ENCODE measurements at places on chromosomes 13 and 19.

DNA sequence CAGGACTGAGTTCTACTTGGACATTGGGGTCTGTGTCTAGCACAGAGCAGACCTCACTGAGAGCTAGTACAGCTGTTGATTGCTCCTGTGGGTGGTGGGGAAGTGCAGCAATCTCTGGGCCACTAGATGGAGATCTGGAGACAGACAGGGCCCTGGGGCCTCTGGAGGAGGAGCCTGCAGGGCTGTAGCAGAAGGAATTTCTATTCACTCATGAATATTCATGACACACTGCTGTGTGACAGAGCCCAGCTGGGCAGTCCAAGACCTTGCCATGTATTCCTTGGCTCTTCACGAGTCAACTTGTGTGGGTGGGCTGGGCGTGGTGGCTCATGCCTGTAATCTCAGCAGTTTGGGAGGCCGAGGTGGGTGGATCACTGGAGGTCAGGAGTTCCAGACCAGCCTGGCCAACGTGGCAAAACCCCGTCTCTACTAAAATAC is 37.5 kb downstream of the SUGP2 start:
- DNase-seq = peak; percentile 71

DNA sequence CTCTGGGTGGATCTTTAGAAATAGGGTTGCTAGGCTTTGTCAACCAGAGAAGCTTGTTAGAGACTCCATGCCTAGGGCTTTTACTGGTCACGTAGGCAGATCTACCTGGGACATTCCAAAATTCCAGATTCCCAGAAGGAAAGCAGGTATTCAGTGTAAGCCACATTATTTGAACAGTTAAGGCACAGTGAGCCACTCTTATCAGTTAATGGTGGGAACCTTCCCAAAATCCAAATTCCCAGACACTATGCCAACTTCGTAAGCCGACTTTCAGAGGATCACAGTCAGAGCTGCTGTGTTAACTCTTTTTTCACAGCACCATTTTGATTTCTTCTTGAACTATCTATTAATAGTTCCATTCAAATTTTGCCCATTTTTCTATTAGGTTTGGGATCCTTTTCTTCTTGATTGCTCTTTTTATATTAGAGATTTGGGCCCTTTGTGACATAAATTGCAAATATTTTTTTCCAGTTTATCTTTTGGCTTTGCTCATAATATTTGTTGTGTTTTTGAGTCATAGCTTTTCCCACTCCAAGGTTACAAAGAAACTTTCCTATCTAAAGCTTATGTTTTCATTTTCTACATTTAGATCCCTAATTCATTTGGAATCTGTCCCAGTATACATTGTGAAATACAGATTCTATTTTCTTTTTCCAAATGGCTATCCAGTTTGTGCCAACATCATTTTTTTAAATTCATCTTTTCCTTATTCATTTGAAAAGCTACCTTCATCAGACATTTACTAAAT is 77.3 kb downstream of the DHRS12 start:
- DNase-seq = no peak

GRCh38 chr19:39350156-39350555 is 7.9 kb downstream of the SAMD4B start:
- no peak for DNase-seq

GRCh38 chr19:12093777-12094176 is 29.2 kb downstream of the ZNF844 start:
- DNase-seq = no peak

DNA sequence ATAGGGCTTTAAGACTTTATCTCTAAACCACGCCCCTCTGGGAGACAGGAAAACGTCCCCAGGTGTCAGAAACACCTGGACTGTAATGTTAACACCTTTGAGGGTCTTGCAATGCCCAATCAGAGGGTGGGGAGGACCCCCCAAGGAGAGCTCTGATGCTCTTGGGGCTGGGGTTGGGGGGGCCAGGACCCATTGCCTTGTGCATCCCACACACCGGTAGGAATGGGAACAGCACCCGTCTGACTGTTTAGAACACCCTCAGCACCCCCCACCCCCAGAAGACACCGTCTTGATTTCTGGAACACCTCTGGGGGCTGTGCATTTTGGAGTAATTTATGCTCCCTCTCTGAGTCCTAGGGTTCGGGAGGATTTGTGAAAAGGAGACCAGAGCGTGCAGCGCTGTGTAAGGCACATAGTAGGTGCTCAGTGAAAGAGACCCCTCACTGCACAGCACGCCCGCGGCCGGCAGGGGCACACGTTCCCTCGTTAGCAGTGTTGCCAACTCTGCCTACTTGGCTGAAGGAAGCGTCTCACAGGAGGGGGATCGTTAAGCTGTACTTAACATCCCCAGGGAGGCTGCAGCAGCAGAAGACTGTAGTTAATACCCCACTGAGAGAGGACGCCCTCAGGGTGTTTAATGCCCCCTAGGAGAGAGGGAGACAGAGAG is 2.8 kb upstream of the ERFL start:
- DNase-seq = no peak

- DNase-seq = no peak
Measured at GRCh38 chr13:70634893-70635292, 526.6 kb upstream of the KLHL1 start.

DNA sequence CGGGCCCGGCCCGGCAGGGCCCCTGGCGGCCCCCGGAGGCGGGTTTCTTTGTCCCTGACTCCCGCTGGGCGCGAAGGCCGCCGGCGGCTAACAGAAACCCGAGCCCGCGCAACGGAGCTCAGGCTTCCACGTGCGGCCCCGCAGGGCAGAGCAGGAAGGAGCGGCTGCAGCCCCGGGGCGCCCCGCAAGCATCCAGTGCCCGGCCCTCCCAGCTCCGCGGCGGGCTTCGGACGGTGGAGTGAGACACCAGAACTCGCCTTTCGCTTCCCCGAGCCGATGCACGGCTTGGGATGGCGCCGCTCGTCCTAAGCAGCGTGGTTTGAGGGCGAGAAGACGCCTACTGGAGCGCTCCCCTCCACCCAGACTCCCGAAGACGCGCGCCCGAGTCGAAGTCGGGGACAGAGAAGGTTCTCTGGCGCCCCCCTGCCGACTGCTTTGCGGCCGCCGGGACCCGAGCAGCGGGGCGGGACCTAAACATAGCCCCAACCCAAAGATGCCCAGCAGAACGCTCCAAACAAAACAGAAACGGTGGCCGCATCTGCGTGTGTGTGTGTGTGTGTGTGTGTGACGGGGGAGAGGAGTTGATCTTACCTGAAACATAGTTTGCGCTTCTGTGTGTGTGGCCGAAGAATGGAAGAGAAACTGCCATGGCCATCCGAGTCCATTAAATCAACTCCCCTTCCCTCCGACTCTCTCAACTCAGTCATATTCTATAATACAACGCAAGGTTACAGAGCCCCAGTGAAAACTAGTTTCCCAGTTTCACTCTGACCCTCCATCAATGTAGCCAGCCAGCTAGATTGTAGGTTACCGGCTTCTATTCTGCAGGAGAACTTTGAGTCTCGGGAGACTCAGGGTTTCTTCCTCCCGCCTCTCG is 629 bp upstream of the FGF9 start:
- no peak for DNase-seq

GRCh38 chr13:73189776-73190175 is 131.0 kb downstream of the KLF5 start:
- no peak for DNase-seq

- DNase-seq = no peak
Measured at GRCh38 chr19:45151821-45152503, 8.8 kb downstream of the NKPD1 start.

- no peak for DNase-seq
Measured at GRCh38 chr13:33838647-33839046, 20.7 kb downstream of the RFC3 start.

DNA sequence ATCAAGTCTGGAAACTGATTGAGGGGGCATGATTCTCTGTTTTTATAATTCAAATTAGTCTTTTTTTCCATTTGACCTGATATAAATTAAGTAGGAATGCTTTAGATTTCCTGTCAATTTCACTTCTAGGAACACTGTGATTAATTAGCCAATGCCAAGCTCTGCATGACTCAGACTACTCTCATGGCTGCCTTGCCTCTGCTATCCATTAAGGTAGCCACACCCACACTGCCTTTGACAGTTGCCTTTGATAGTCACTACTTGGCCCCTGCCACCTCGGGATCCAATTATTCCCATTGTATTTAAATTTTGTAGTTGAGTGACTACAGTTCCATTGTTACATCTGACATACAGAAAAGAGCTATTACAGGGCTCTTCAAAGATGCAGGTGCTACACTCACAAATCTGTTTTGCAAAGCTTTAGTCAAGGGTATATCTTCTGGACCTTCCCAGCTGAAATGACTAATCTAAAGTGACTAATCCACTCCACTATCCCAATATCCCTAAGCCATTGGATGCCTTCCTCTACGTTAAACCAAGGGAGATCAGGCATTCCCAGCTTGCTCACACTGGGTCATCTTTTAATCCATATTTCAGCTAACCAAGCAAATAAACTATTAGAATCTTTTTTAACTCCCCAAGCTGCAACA is 1193.1 kb upstream of the MIR17HG start:
- no peak for DNase-seq

DNA sequence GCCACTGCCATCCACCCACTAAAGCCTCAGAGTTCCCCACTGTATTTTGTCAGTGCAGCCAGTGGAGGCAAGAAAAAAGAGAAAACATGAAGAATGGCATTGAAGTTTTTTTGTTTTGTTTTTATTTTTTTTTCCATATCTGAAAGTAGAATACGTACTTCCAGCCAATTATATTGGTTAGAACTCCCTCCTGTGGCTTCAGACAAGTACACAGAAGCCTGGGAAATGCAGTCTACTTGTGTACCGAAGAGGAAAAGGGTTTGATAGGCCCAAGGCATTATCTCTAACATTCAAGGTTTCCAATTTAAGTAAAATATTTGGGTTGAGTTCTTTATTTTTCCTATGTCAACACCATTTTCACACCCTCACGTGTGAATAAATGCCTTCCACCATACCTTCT is 696.2 kb upstream of the GPC6 start:
- no peak for DNase-seq

DNA sequence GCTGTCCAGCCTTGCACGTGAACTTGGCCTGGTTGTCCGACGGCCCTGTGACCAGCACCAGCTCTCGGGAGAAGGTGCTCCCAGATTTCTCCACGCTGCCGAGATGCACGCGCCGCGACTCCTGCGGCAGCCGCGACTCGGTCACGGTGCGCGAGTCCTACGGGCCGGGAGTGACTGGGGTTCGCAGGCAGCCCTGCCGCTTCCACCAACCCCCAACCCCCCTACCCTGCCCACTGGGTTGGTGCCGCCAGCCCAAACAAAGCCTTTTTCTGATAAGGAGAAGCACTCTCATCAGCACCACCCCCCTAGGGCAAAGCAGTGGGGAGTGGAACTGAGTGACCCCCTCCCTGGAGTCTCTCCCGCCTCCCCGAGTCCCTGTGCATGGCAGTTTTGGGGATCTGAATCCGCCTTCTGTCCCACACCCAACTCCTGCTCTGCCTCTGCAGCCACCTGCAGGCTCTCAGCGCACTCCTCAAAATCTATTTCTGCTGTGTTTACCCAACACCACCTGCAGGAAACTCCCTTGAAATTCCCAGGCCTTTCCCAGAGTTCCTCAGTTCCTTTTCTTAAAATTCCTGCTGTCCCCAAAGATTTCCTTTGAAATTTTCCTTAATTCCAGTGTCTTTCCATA is 6.2 kb downstream of the NPHS1 start:
- DNase-seq = no peak

- no peak for DNase-seq
Measured at GRCh38 chr19:45110851-45111266, 17.9 kb downstream of the PPP1R37 start.

DNA sequence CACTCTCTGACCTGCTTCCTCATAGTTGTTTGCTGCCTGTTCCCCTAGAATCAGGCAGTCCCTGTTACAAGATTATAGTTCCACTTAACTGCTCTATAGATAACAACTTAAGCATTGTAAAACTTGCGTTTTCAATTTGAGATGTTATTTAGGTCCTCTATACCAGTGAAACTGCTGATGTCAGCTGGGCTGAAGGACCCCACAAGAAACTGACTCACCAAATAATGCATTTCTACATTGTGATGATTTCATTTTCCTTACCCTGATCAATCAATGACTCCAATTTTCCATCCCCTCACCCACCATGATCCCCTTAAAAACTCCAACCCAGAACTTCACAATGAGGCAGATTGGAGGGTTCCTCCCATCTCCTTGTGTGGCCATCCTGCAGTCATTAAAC is 280.7 kb downstream of the SLITRK1 start:
- no peak for DNase-seq

DNA sequence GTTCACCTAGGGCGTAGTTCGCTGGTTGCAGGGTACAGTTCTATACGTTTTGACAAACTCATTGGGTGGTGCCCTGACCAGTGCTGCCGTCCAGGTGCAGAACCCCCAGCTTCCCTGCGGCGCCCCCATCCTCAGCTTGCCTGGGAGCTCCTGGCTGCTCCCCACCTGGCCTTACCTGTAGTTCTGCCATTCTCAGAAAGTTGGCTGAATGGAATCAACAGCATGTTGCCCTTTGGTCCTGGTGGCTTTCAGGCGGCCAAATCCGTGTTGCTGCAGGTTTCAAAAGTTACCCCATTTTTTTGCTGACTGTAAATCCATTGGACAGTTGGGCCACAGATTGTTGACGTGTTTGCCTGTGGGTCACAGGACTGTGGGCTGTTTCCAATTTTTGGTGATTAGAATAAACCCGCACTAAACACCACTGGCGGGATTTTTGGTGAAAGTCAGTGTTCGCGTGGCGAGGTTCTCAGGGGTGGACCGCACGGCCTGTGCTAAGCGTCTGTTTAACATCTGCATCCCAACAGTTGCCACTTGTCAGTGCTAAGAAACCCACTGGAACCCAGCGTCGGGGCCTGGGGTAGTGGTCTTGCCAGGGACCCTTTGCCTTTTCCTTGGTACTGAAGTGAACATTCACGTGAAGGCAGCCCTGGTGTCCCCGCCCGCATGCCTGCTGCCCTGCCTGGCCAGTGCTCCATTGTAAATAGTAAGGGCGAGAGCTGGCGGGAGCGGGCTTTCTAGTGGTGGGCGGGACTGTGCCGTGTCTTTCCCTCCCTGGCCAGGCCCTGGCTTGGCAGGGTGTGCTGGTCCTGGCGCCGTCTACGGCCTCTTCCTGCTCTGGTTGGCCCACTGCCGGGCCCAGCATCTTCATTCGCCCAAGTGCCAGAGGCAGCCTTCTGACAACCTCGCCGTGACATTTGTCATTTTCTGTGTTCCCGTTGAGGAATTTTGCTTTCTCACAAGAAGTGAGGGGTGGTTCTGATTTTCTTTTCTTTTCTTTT is 3.3 kb downstream of the DOT1L start:
- no peak for DNase-seq

DNA sequence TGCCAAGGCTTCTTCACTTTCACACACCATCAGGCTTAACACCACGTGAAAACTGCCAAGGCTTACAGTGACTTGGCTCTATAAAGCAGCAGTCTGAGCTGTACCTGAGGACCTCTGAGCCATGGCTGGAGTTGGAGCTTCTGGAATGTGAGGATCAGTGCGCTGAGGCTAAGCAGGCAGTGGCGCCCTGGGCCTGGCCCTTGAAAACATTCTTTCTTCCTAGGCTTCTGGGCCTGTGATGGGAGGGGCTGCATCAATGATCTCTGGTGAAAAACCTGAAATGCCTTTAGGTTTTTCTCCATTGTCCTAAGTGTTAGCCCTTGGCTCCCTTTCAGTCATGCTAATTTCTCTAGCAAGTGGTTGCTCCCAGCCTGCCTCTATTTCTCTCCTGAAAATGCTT is 192.5 kb upstream of the PCDH20 start:
- no peak for DNase-seq
